ENCODE measurements at places on chromosomes 16 and 17.

DNA sequence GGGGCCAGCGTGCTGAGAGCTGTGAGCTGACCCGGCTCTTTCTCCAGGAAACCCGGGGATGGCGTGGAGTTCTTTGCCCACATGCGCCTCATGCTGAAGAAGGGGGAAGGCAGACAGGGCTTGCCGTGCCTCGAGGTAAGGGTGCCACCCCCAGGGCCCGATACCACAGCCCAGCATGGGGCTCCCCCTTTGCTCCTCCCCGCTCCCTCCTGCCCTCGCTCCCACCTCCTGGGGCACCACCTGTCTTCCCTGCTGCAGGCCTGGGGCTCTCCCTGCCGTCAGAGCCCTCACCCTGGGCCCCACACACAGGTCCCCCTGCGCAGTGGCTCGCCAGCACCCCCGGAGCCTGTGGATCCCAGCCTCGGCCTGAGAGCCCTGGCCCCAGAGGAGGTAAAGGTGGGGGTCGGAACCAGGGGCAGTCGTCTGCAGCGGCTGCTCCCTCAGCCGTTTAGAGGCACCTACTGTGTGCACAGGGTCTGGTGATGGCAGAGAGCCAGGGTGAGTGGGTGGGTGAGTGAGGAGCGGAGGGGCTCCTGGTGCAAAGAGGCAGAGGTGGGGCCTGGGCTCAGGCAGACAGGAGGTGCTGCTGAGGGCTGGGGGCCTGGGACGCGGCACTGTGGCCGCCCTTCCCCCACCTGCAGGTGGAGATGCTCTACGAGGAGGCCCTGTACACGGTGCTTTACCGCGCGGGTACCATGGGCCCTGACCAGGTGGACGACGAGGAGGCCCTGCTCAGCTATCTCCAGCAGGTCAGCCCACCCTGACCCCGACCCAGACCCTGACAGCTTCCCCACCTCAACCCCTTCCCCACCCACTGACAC is 5.6 kb downstream of the BAIAP3 start:
- no peak for DNase-seq

DNA sequence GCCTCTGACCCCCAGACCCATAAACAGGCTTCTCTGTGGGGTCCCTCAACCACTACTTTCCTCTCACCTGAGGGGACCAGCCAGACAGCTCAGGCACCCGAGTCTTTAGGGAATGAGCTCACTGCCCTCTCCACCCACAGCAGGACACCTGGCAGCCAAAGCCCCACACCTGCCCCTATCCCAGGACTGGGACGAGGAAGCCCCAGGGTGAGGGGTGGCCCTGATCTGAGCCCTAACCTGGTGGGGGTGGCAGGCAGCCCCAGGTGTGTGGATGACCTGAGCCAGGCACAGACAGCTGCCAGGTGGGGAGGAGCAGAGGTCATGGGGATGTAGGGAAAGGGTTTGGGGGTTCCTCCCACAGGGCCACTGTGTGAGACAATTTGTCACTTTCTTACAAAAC is 1.7 kb upstream of the TEX19 start:
- no peak for DNase-seq

- DNase-seq = peak; percentile 86
These were observed at the start of gene PGS1 for GRCh38 chr17:78378225-78379130. Gene PGS1 (plus strand): TSS chr17:78378649. CDS start chr17:78378666, 17 bp downstream.

GRCh38 chr17:39994448-39994847 is 13.8 kb downstream of the PSMD3 start:
- DNase-seq = no peak

DNA sequence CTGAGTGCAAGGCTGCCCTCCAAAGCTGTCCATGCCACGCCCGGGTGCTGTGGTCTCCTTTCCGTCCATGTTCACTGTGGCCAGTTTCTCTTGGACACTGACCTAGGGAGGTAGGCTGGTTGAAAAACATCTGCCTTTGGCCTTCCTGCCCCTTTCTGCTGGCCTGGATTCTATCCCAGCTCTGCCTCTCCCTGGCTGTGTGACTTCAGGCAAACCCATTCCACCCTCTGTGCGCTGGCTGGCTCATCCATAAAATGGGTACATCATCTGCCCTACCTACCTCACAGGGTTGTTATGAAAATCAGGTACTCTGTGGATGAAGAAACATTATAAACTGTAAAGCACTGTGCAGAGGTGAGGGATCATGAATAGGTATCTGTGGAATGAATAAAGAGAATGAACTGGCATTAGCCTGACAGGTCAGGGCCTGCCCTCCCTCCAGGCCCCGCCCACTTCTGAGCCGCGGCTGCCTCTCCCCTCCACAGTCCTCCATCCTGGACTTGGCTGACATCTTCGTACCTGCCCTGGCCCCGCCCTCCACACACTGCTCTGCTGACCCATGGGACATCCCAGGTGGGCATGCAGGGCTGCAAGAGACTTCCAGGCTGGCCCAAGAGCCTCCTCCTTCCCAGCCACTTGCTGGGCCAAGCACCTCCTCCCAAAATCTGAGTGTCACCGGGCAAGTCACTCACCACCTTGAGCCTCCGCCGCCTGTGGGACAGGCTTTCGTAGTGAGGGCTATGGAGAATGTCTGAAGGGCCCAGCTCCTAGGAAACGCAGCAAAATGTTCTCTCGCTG is 7.0 kb upstream of the SPATA20 start:
- no peak for DNase-seq

GRCh38 chr16:73546341-73546845 is 498.5 kb upstream of the ZFHX3 start:
- no peak for DNase-seq

DNA sequence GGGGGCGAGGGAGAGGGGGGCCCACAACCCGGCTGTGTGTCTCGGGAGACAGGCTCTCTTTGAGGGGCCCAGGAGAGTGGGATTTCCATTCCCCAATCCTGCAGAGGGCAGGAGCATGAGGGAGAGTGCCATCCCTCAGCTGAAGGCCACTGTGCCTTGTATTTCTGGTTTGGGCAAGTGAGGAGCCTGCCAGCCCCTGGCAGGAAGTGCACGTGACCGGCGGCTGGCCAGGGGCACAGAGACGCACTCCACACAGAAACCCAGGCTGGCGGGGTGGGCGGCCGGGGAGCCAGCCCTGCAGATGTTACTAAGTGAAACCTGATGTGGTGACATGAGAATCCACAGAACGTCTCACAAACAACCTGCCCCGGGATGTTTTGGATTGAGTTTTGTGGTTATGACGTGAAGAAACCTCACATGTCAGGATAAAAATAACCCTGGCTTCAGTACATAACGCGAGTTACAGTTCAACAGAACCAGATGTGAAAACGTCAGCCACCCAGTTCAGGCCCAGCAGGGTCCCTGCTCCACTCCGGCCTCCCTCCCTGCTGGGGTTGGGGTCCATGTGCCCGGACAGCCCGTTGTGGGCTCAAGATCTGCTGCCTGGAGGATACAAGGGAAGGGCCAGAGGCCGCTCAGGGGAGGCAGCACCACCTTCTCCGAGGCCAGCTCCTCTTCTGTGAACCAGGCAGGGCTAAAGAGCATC is 51.7 kb upstream of the MTSS2 start:
- DNase-seq = no peak

All from cerebellum (tissue), 4 donors.